ENCODE measurements at places on chromosomes 1 and 21.
A peak's percentile ranks its signal among the peaks of the same experiment; 100 is the strongest.

GRCh38 chr1:208093754-208094719, 150.1 kb downstream of the PLXNA2 start:
- DNase-seq, result peak; percentile 57

DNA sequence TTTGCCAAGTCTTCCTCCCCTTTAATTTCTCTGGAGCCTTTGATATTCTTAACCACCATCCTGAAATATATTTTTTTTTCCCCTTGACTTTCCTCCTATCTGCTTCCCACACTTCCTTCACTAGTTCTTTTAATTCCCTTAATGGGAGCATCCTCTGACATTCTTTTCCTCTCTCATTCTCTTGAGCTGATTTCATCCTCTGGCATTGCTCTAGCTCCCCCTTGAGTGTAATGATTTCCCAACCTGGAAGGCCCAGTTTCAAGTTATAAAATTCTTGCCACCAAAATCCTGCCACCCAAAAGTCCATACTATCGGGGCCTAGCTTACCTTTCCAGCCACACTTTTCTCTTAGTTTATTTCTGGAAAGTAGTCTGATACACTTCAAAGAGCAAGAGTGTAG, 39.5 kb upstream of the UBE2U start:
- peak; percentile 38 for DNase-seq

GRCh38 chr1:236142253-236143103, at the start of gene GPR137B:
Gene GPR137B, plus strand, starts transcription at chr1:236142539. Its CDS starts 84 bp downstream, at chr1:236142623.
- DNase-seq, result peak; percentile 75

- no peak for DNase-seq
These were observed 599.1 kb downstream of the PTPRU start for GRCh38 chr1:29835406-29835805.

GRCh38 chr1:22159891-22160290, 17.0 kb upstream of the WNT4 start:
- DNase-seq, result no peak

GRCh38 chr1:8873506-8874229, 4.8 kb downstream of the ENO1 start:
- DNase-seq, result peak; percentile 100

- peak; percentile 92 for DNase-seq
These were observed 31.8 kb downstream of the SDCCAG8 start for GRCh38 chr1:243287652-243288051.

DNA sequence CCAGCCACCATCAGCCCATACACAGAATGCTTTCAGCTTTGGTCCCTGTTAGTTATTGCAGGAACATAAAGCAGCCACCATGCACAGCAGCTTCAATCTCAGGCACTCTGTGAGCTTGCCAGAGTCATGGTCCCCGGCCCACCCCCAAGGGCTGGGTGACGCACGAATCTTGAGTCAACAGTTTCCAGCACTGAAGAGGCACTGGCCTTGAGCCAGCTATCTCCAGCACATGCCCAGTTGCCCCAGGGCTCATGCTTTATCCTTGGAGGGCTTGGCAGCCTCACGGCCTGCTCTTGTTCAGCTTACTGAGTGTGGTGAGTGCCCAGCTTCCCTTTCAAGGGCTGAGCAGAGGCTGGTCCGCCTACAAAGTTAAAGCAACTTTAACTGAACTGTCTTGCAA, 200.7 kb upstream of the RAB4A start:
- peak; percentile 86 for DNase-seq

GRCh38 chr1:227372726-227373130, 54.4 kb upstream of the CDC42BPA start:
- DNase-seq, result peak; percentile 78

DNA sequence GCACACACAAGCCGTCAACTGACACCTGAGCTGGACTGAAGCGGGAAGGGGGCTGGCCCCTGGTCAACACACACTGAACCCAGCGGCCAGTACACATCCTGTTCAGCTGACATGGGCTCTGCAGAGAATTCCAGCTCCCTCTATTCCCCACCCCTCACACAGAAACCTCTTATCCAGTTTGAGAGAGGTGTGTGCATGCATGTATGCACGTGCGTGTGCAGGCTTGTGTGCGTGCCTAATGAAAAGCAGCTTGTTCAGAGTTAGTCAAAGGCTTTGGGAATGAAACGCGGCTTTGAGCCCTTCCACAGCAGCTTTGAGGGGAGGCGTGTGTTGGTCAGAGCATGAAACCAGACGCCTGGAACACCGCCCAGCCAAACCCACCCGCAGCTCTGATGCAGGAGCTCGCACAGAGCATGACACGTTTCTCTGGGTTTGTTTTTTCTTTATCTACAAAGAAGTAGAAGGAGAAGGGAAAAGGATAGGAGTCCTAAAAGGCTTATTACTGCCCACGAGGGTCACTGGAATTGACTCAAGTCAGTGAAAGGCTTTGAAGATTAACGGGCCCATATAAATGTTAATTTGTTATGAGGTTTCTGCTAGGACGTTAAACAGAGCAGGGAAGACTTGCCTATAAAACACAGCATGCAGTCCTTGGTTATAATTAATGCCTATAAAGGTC, 184.2 kb downstream of the ETS2 start:
- peak; percentile 89 for DNase-seq

GRCh38 chr1:50424045-50424883, 1.0 kb upstream of the DMRTA2 start:
- peak; percentile 30 for DNase-seq

GRCh38 chr1:230079199-230080024, 12.4 kb downstream of the GALNT2 start:
- no peak for DNase-seq

DNA sequence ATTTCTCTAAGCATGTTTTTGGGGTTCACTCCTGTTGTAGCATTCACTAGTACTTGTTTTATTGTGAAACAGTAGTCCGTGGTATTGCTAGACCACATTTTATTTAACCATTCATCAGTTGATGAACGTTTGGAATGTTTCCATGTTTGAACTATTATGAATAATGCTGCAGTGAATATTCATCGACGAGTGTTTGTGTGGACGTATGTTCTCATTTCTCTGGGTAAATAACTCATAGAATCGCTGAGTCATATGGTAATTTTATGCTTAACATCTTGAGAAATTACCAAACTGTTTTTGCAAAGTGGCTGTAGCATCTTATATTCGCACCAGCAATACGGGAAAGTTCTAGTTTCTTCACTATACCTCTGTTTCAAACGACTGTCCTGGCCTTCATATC, 28.0 kb upstream of the KAZN start:
- peak; percentile 3 for DNase-seq

- no peak for DNase-seq
These were observed 9.4 kb downstream of the PIGP start for GRCh38 chr21:37063433-37063832.

Measured in epithelial cell of esophagus (primary cell).